ENCODE measurements at places on chromosomes 2 and 18.

- H3K4me1 ChIP-seq, result no peaks in the 10 kb centered on the region
- no peaks in the 10 kb centered on the region for H3K27me3 ChIP-seq
- DNase-seq, result no peak
- no peak overlapping the region for H3K4me3 ChIP-seq
- no peak overlapping the region for H3K27ac ChIP-seq
Measured at GRCh38 chr2:104432401-104432800, 421.5 kb upstream of the POU3F3 start.

- no peak overlapping the region for H3K27ac ChIP-seq
- H3K4me1 ChIP-seq, result no peaks in the 10 kb centered on the region
- no peaks in the 10 kb centered on the region for H3K36me3 ChIP-seq
- no peak for DNase-seq
Measured at GRCh38 chr18:24831871-24832665, 371.6 kb downstream of the HRH4 start.

DNA sequence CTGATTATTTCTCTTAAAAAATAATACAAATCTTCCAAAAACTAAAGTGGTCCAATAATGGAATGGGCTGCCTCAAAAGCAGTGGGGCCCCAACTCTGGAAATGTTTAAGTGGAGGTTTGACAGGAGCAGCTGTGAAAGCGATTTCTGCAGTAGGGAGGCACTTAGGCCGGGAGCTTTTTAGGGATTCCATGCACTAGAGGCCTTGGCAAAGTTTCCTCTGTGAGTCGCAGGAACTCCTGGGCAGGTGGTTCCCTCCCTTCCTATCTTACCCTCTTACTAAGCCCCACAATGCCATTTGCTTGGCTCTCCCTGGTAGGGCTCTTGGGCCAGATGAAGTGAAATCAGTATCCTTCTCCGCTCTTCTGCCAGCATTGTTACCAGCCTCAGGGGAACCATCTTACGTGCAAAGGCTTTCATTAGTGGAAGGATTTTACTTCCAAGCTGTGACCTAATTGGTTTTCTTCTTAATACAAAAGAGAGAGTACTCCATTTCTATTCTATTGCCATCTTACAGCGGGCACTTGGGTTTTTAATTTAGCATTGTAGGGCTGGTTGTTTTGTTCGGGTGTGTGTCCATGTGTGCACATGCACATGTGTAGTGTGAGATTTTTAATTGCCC lies 34.3 kb upstream of the C18orf32 start:
- H3K4me3 ChIP-seq, result no peak overlapping the region

DNA sequence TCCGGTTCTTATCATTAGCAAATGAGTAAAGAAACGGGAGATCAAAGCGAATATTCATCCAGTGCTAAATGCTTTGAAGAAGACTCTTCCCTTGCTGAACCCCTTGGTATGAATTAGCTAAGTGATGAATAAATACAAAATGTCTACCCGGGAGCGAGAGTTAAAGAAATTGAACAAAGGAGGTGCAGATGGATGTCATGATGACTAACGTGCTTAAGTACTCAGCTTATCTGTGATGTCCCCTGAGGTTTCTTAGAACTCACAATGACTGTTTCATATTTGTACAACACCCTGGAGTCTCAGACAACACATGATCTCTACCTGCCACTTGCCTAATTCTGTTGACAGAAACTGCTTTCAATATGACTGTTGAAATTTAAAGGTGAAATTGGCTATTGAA lies 148.5 kb downstream of the TMEM200C start:
- H3K4me3 ChIP-seq, result no peak overlapping the region
- no peaks in the 10 kb centered on the region for H3K27me3 ChIP-seq
- no peak for DNase-seq

DNA sequence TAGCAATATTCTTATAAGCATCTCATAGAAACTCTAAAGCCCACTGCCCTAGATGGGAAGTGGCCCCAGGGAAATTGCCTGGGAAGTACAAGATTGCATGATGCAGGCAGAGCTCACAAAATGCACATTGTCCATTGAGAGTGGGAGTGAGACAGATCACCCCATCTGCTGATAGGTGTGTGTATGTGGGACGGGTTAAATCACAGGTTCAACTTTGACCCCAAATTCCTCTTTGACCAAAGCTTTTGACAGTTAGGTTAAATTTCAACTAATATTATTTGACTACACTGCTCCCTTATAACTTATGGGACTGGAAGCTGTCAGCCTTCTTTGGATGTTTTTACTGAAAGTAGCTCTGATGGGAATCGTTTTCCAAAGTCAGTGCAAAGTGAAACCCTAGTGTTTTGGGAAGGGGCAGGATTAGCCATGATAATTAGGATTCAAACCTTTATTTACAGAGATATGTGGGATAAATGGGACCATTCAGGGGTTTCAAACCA lies 11.4 kb upstream of the FABP1 start:
- H3K36me3 ChIP-seq, result no peaks in the 10 kb centered on the region
- no peaks in the 10 kb centered on the region for H3K27me3 ChIP-seq
- no peak for DNase-seq
- H3K27ac ChIP-seq, result no peak overlapping the region
- H3K4me1 ChIP-seq, result no peaks in the 10 kb centered on the region
- H3K4me3 ChIP-seq, result no peak overlapping the region

DNA sequence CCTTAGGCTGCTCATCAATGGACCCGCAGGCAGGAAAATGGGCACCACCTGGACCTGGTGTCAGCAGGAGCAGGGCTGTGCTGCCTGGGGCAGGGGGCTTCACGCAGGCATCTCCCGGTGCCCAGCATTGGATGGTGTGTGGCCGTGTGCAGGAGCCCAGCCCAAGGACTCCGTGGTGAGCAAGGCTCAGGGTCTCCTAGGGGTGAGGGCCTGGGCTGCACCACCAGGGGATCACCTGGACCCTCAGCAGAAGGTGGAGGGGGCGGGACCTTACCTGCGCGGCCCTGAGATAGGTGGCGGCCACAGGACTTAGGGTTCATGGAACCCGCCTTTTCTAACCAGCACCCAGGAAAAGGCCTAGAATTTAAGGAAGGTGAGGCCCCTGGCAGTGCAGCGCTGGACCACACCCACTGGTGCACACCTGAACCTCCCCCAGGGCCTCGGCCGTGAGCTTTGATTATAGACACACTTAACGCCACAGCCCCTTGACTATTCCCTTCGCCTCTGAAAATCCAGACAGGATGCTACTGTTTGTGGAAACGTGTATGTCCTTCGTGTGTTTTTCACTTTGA lies 89.0 kb downstream of the TMEM18 start:
- H3K36me3 ChIP-seq, result no peaks in the 10 kb centered on the region
- no peak overlapping the region for H3K4me3 ChIP-seq
- H3K4me1 ChIP-seq, result peaks cover 13% of the 10 kb centered on the region
- no peak overlapping the region for H3K27ac ChIP-seq
- H3K27me3 ChIP-seq, result no peaks in the 10 kb centered on the region

DNA sequence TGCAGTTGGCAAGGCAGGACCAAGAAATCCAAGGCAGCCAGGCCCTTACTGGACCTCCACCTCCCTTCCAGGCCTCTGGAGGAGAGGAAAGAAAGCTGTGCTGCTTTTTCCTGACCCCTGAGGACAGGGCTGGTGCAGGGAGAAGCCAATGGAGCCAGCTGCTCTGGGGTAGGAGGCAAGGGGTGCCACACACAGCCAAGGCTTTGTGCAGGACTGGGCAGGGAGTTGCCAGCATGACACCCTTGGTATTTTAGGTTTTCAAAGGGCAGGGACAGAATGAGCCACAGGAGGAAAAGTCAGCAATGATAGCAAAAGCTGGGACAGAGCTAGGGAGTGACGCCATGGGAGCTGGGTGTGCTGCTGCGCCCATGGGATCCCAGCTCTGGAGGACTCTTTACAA lies 22.9 kb downstream of the CCT7 start:
- H3K4me3 ChIP-seq, result no peak overlapping the region
- peaks cover 25% of the 10 kb centered on the region for H3K36me3 ChIP-seq
- peaks cover 5% of the 10 kb centered on the region for H3K4me1 ChIP-seq
- H3K27me3 ChIP-seq, result no peaks in the 10 kb centered on the region
- no peak overlapping the region for H3K27ac ChIP-seq
- DNase-seq, result no peak

GRCh38 chr2:81528852-81529480 lies 1224.4 kb upstream of the LRRTM1 start:
- H3K36me3 ChIP-seq, result no peaks in the 10 kb centered on the region
- DNase-seq, result no peak
- no peak overlapping the region for H3K27ac ChIP-seq
- H3K4me1 ChIP-seq, result no peaks in the 10 kb centered on the region
- no peak overlapping the region for H3K4me3 ChIP-seq

GRCh38 chr2:172415157-172415864 lies 12.1 kb upstream of the ITGA6 start:
- no peaks in the 10 kb centered on the region for H3K4me1 ChIP-seq
- H3K27ac ChIP-seq, result no peak overlapping the region
- no peak overlapping the region for H3K4me3 ChIP-seq
- no peak for DNase-seq
- no peaks in the 10 kb centered on the region for H3K27me3 ChIP-seq

GRCh38 chr2:54658564-54659071 lies 64.8 kb upstream of the EML6 start:
- H3K4me1 ChIP-seq, result no peaks in the 10 kb centered on the region
- H3K27me3 ChIP-seq, result no peaks in the 10 kb centered on the region
- DNase-seq, result no peak
- no peak overlapping the region for H3K4me3 ChIP-seq

GRCh38 chr2:12903272-12903671 lies 186.5 kb downstream of the TRIB2 start:
- no peaks in the 10 kb centered on the region for H3K36me3 ChIP-seq
- DNase-seq, result no peak
- H3K4me1 ChIP-seq, result no peaks in the 10 kb centered on the region
- no peaks in the 10 kb centered on the region for H3K27me3 ChIP-seq
- no peak overlapping the region for H3K4me3 ChIP-seq

- no peaks in the 10 kb centered on the region for H3K27me3 ChIP-seq
- H3K4me3 ChIP-seq, result no peak overlapping the region
- no peaks in the 10 kb centered on the region for H3K36me3 ChIP-seq
- no peak for DNase-seq
- no peak overlapping the region for H3K27ac ChIP-seq
Measured at GRCh38 chr2:238839428-238839827, 8.5 kb upstream of the TWIST2 start.

- no peak overlapping the region for H3K27ac ChIP-seq
- H3K4me1 ChIP-seq, result no peaks in the 10 kb centered on the region
- DNase-seq, result no peak
- no peaks in the 10 kb centered on the region for H3K27me3 ChIP-seq
Measured at GRCh38 chr18:58402247-58402646, 226.6 kb downstream of the ALPK2 start.

GRCh38 chr2:107174171-107174570 lies 288.2 kb upstream of the ST6GAL2 start:
- no peak overlapping the region for H3K4me3 ChIP-seq
- H3K36me3 ChIP-seq, result no peaks in the 10 kb centered on the region
- no peak overlapping the region for H3K27ac ChIP-seq
- H3K27me3 ChIP-seq, result no peaks in the 10 kb centered on the region
- no peaks in the 10 kb centered on the region for H3K4me1 ChIP-seq
- DNase-seq, result no peak

GRCh38 chr2:1835581-1836201 lies 91.4 kb upstream of the PXDN start:
- no peak overlapping the region for H3K27ac ChIP-seq
- H3K4me3 ChIP-seq, result no peak overlapping the region
- no peak for DNase-seq
- H3K36me3 ChIP-seq, result no peaks in the 10 kb centered on the region
- no peaks in the 10 kb centered on the region for H3K4me1 ChIP-seq
- H3K27me3 ChIP-seq, result no peaks in the 10 kb centered on the region

GRCh38 chr2:217722883-217723472 lies 279.8 kb downstream of the TNS1 start:
- no peaks in the 10 kb centered on the region for H3K27me3 ChIP-seq
- no peaks in the 10 kb centered on the region for H3K4me1 ChIP-seq
- H3K36me3 ChIP-seq, result no peaks in the 10 kb centered on the region
- H3K27ac ChIP-seq, result no peak overlapping the region

DNA sequence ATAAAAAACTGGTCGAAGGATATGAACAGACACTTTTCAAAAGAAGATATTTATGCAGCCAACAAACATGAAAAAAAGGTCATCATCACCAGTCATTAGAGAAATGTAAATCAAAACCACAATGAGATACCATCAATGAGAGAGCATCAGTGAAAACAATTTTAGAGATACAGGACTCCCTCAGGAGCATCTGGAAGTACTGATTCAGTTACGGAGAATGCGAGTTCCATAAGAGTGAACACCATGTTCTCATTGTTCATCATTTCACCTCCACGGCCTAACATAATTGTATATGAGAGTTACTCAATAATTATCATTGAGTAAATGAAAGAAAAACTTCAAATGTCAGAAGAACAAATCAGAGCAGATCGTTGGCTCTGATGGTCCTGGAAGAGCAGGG lies 140.9 kb upstream of the TANK start:
- H3K27ac ChIP-seq, result no peak overlapping the region
- no peaks in the 10 kb centered on the region for H3K27me3 ChIP-seq
- no peak overlapping the region for H3K4me3 ChIP-seq

DNA sequence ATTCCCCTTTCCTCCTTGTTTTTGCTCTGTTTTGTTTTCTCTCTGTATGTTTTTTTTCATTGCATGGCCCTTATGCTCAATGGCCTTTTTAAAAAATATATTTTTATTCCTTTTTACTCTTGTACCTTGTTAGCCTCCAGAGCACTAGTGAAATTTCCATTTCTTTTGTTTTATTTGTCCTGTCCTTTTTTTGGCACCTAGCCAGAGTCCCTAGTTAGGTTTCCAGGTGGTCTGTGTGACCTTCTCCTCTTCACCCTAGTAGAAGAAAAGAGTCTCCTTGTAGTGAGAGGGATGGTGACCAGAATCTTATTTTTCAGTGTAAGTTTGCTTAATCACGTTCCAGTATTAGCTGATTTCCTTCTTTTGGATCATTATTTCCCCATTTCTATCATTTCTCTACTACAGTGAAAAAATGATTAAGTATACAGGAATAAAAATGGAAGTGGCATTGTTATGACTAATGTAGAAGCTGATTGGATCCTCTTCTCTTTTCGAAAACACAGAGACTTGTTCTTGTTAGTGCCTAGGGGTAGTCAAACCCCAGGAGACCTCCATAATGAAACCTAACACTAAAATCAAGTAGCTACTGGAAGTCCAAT lies 65.9 kb downstream of the NBEAL1 start:
- H3K4me3 ChIP-seq, result no peak overlapping the region
- H3K4me1 ChIP-seq, result no peaks in the 10 kb centered on the region
- H3K36me3 ChIP-seq, result no peaks in the 10 kb centered on the region
